ENCODE measurements at places on chromosomes 13 and 19.

GRCh38 chr13:41130356-41130755 is 2.2 kb downstream of the KBTBD6 start:
- no peak for DNase-seq

- no peak for DNase-seq
Observed at GRCh38 chr13:60150538-60150937, 13.2 kb downstream of the DIAPH3 start.

GRCh38 chr19:400976-401865 is 7.7 kb downstream of the C2CD4C start:
- no peak for DNase-seq

DNA sequence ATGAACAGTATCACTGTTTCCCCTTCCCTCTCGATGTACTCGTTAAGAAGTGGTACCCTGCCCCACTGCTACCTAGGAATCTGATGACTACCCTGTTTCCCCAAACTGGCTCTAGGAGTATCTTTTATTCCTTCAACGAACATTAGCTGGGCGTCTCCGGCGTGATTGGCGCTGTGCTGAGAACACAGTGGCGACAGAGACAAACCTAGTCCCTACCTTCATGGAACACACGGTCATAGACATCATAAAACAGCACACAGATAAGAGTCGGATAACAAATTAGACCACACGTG is 730 bp downstream of the SYMPK start:
- no peak for DNase-seq

DNA sequence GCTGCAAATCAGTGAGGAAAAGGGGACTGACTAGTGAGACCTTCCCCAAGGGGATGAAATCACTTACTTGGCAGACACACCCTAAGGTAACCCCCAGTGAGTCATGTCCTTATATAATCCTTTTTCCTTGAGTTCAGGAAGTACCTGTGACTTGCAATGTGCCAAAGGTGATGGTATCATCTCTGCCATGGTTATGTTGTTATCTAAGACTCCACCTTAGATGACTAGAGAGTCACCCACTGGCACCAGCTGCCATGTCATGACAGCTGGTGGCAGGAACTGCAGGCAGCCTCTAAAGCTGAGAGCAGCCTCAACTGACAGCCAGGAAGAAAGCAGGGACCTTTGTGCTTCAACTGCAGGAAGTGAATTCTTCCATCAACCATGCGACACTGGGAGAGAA is 12.5 kb downstream of the PBX4 start:
- DNase-seq = no peak

GRCh38 chr19:1465191-1466016 is 13.6 kb downstream of the C19orf25 start:
- no peak for DNase-seq

DNA sequence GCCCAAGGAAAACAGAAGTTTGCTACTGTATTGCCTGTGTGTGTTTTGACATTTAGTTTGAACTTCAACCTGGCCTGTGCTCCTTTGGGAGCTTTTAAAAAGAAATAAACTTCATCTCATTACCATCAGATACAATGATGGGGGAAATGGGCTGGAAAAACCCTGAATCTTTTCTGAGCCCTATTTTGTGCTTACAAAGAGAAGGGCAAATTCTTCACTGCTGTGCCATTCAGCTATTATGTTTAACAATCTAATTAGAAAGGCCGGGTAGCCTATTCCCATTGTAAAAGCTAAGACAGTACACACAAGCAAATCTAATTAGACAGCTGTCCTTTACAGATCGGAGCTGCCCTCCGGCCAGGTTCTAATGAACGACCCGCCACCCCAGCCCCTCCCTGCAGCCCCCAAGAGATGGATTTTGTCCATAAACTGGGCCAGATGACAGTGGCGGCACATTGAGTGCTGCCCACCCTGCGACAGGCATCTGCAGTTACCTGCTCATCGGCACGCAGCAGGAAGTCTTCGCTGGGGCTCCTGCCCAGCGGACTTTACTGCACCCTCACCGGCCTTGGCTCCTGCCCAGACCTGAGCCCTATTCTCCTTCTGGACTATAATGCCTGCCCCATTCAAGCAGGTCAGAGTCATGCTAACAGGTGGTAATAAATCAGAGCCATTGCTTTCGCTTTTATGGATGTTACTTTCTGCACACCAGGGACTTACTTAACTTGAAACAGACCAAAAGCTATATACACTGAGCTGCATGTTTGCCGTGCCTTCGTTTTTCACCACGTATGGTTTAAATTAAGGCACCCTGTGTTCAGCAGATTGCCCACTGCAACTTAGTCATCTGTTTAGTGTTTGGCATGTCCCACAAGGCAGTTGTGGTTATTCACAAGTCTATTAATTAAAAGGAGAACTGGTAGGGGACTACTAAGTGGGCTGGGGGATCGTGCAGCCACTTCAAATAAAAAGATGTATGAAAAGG is 549.6 kb downstream of the FGF9 start:
- DNase-seq = no peak

GRCh38 chr13:22112956-22113745 is 442.3 kb downstream of the FGF9 start:
- DNase-seq = no peak

- no peak for DNase-seq
Observed at GRCh38 chr19:31326329-31327028, 22.8 kb downstream of the TSHZ3 start.

GRCh38 chr13:77353995-77354394 is 27.1 kb upstream of the MYCBP2 start:
- DNase-seq = no peak
